ENCODE measurements at places on chromosomes 5 and 9.

- DNase-seq, result no peak
Measured at GRCh38 chr9:127935765-127936221, 1.9 kb downstream of the DPM2 start.

DNA sequence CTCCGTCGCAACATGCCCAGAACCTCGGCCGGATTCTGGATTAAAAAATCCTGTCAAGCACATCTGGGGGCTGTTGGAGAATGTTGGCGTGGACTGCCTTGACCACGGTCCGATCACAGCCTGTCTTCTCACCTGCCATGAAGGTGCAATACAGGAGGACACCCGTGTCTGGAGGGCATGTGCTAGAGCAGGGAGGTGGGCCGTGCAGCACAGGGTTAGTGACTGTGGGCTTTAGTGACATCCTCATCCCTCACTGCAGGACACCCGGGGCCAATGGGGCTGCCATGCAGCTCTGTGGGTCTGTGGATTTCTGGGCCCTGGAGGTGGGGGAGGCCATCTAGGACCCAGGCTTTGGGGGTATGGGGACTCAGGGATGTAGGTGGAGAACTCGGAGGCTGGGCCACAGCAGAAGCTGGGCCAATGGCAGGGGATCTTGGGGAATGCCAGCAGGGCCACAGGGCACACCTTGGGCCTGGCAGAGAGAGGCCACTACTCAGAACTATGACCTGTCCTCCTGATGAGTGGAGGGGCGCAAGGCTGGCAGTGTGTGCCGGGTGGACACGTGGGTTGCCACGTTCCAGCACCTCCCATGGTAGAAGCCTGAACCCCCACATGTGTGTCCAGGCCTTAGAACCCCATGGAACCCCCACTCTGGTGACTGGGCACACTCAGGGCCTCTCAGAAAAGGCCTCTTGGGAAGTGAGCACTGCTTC is 23.3 kb downstream of the ZDHHC11B start:
- no peak for DNase-seq

DNA sequence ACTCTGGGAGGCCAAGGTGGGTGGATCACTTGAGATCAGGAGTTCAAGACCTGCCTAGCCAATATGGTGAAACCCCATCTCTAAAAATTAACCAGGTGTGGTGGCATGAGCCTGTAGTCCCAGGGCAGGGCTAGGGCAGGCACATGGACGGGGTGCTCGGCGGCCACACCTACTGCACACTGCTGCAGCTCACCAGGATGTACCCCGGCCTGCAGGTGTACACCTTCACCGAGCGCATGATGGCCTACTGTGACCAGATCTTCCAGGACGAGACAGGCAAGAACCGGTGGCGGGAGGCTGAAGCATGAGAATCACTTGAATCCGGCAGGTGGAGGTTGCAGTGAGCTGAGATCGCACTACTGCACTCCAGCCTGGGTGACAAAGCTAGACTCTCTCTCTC is 3.2 kb downstream of the ST6GALNAC4 start:
- DNase-seq, result no peak

GRCh38 chr5:149364719-149365118 is 6.9 kb downstream of the PCYOX1L start:
- DNase-seq, result no peak

- DNase-seq, result peak; percentile 52
Measured at GRCh38 chr9:107174441-107174840, 108.6 kb upstream of the RAD23B start.

DNA sequence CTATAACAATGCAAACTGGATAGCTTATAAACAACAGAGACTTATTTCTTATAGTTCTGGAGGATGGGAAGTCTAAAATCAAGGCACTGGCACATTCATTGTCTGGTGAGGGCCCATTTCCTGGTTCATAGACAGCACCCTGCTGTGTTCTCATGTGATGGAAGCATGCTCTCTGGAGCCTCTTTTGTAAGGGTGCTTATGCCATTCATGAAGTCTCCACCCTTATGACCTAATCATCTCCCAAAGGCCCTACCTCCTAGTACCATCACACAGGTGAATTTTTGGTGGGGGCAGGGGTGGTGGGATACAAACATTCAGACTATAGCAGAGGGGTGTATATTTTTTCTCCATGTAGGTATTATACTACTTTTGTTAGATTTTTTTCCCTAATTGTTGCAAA is 92.4 kb downstream of the UNC13B start:
- no peak for DNase-seq
